ENCODE measurements at places on chromosomes 4 and X.

GRCh38 chr4:94127707-94128328 lies 79.8 kb upstream of the SMARCAD1 start:
- DNase-seq: peak; percentile 52

- no peak for DNase-seq
Observed at GRCh38 chr4:139007640-139008039, 7.9 kb upstream of the NOCT start.

- peak; percentile 7 for DNase-seq
Observed at GRCh38 chr4:10893395-10893794, 208.8 kb upstream of the CLNK start.

GRCh38 chrX:109352066-109352588 lies 129.8 kb downstream of the GUCY2F start:
- DNase-seq: peak; percentile 72

DNA sequence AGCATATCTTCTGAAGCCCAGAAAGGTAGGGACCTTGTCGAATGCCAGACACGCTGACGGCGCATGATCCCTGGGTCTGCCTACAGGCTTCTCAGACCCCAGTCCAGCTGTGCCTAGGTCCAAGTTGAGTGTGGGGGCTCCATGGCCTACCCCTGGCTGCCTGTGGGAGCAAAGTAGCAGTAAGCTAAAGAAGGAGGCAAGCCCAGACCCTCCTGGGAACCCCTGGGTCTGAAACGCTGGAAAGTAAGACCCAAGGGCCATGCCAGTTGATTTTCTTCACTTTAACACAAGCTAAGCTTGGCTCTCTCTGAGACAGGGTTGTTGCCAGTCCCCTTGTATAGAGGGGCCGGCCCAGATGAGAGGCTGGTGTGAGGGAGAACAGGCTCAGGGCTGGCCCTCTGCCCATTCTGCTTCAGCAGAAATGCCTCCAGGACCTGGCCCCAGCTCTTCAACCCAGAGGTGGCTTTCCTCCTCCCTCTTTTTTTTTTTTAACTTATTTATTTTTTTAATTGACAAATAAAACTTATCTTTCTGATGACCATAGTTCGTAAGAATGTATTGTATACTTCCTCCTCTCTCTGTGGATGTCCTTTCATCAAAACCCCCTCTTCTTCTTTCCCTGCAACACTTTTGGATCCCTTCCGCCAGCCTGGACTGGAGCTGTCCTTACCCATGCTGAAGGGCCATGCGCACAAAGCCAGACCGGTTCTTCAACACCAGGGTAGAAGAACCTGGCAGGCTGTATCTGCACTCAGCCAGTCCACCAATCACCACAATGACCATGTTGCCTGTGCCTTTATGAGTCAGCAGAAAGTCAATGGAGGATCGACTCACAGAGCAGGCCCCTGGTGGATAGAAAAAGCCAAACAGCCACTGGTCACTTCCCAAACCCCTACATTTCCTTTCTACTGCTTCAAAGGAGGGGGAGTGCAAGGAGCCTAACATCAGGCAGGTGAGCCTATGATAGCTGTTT lies 7.1 kb downstream of the AWAT2 start:
- DNase-seq: no peak

- DNase-seq: no peak
Observed at GRCh38 chr4:76611616-76612207, 176.7 kb downstream of the SHROOM3 start.

DNA sequence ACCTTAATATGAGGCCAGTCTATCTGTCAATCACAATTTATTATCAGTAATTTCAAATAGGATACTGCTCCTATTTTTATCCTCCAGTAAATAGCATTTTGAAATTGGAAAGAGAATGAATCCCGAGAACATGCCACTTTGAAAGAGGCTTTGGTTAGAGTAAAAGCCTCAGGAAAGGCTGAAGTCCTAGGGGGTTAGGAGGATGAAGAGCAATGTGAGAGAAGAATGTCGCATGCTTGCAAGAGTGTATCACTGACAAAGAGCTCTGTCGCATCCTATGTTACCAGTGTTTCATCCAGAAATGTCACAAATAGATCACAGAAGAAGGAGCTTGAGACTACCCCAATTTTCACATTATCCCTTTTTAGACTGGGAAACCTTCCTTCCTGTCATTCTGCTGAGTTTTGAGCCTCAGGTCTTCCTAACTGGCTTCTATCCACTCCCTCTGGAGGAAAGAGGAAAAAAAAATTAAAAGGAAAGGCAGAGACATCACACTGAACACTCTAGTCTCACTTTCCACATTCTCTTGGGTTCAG lies 39.8 kb downstream of the GPM6A start:
- no peak for DNase-seq

DNA sequence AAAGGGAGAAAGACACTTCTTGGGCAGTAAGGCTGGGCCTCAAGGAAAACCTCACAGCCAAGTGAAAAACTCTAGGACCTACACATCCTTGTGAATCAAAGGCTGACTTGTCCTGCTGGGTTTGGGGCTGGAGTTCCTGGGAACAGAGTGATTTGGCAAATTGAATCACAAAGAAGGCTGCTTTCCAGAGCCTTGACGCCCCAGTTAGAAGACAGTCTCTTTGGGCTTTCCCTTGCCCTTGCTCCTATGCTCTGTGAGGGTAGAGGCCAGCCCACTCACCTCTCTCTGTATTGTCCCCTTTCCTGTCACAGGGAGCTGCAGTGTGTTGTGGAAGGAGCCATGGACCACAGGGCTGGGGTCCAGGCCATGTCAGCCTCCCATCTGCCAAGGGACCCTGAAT lies 9.6 kb downstream of the AMER1 start:
- DNase-seq: no peak

DNA sequence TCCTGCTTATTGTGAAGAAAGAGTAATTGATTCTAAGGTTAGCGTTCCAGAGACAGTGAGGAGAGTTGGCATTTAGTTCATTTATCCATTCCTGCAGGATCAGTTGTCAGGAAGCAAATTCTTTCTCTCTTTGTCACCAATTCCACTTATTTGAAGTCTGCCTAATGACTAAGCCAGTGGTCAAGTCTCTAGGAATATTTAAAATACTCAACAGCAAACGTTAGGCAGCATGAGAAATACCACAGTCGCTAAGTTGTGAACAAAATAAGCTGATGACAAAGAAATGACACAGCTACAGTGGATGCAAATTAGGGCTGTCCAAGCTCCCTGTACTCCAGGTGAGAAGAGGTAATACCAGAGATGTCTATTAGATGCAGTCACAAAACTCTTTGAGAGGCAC lies 6.6 kb upstream of the MAGEB17 start:
- DNase-seq: no peak
